ENCODE measurements at places on chromosomes 5 and 9.

DNA sequence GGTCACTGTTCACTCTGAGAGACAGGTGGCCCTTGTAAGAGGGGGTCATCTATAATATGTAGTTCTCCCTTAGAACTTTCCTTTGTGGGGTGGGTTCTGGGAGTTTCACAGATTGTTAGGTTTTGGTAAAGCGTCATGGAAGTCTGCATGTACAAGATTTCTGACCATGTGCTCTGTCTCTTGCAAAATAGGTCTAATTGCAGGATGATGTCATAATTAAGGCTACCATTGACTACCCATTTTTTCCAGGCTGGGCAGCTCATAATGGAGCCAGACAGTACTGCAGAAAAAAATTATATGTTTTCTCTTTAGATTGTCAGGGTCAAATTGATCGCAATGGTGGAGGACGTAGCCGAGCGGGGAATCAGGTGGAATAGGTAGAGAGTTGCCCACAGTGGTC is 3.7 kb upstream of the GM2A start:
- DNase-seq, result no peak

- no peak for DNase-seq
Measured at GRCh38 chr9:130707225-130707976, 13.8 kb downstream of the EXOSC2 start.

- DNase-seq, result peak; percentile 94
Measured at GRCh38 chr9:27125030-27125429, 16.0 kb downstream of the TEK start.

DNA sequence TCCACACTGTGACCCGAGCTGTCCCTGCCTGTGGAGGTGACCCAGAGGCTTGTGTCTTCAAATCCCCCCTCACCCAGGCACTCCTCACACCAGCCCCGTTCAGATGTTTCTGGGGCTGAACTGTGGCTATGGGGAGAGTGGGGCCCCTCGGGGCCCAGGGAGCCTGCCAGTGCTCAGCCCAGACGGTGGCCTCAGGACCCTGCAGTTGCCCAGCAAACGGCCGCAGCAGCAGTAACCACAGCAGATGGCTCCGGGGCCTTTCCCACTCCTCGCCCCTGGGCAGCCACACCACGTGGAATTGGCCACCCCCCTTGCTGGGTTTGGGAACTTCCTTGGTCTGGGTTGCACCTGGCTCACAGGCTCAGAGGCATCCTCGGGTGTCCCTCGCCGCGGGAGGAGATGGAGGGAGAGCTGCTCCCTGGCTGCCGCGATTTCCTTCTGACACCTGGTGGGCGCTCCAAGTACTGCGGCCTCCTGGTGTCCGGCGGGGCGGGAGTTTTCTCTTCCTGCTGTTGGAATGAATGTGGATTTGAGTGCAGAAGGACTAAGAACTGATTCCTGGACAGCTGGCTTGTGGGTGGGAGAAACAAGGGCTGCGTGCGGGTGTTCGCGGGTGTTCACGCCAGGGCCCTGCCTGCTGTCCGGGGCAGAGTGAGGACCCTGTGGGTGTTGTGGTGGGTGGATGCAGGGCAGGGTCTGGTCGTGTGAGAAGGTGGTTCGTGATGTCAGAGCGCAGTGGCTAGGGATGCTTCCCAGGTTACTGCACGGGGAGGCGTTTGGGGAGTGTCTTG is 97.5 kb downstream of the COL5A1 start:
- peak; percentile 88 for DNase-seq

DNA sequence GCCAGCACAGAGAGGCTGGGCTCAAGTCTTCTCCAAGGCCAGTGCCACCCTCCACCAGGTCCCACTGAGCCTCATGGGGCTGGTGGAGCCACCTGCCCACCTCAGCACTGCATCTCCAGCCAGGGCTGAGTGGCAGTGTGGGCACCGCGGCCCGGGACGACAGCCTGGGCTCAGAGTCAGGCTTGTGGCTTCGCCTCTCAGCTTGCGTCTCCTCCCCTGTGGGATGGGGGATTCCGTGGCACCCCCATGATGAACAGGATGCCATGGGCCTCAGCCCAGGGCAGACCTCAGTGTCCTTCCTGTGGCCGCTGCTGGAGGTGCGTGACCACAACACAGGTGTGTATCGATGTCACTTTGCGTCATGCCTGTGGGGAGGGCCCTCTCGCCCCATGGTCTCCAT is 136.4 kb upstream of the PPP1R26 start:
- DNase-seq, result no peak

DNA sequence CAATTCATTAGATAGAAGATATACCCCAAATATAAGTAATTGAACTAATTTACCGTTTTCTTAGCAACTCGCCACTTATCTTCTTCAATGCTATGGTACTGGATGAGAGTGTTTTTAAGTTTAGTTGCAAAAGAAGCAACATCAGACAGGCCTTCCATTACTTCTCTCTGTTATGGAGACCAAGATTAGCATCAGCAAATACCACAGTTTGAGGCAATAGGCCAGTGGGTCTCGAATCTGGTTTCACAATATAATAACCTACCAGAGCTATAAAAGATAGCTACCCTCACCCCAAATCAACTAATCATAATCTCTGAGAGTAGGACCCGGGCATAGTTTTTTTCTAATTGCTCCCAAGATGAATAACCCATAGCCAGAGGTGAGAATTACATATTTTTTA is 5.1 kb downstream of the STARD4 start:
- no peak for DNase-seq

DNA sequence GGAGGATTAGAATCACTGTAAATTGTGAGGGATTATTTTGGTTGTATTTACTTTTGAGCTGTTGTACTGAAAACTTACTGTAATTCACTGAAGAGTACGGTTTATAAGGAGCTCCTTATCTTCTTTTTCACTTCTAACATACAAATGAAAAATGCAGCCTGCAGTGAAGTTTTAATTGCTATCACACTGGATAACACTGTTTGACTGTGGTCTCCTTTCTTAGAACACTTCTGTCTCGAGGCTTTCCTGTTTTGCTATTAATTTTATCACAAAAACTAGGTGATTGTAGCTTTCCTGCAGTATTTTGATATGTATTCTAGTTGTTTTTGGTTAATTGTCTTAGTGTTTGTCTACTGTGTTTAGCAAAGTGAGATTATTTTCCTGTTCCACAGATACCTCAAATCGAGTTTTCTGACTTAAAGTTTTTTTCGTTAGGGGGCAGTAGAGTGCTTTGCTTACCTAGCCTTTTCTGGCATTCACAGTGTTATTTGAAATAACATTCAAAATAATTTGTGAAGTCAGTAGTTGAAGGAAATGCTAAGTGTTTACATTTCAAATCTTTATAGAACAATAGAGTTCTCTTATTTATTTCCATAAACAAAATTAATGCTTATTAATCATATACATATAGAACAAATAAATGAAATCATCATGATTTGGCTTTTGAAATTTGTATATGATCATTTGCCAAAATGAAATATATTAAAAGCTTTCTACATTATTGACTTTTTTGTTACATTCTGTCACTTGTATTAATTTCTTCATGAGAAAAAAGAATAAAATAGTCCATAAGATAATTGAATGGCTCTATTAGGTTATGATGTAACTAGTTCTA is 52.9 kb downstream of the COMMD10 start:
- DNase-seq, result peak; percentile 57

All from muscle of back (tissue), 13 donors.